Activated CD4-positive, alpha-beta T cell treated with anti-CD3 and anti-CD28 coated beads, Interleukin-2, amount 50 U/mL, for 24 hours (primary cell): ENCODE measurements at places on chromosomes 6 and 20.

GRCh38 chr20:52536841-52537400 lies 345.3 kb upstream of the ZFP64 start:
- no peak for DNase-seq

DNA sequence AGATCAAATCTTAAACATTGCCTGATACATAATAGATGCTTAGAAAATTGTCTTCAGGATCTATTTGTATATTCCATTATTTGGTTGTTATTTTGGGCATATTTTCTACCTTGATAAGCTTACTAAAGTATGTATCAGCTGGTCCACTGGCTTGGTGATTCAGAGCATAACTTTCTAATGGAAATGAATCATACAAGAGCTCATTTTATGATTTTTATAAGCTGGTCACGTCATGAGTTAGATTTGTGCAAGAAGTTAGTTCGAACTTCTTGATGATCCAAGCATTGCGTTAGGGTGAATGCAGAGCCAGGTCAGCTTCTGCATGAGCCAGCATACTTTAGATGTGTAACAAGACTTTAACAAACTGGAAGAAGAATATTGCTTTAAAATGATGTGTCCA lies 144.5 kb upstream of the FLRT3 start:
- DNase-seq: no peak

- no peak for DNase-seq
Measured at GRCh38 chr6:78867020-78867369, 356 bp upstream of the IRAK1BP1 start.

- DNase-seq: no peak
Measured at GRCh38 chr6:78607189-78607588, 260.2 kb upstream of the IRAK1BP1 start.

- no peak for DNase-seq
Measured at GRCh38 chr6:139343052-139343750, 31.2 kb downstream of the CITED2 start.

GRCh38 chr20:45253261-45253660 lies 1.1 kb downstream of the SLPI start:
- no peak for DNase-seq

- no peak for DNase-seq
Measured at GRCh38 chr6:39521958-39522357, 199.5 kb upstream of the KCNK16 start.

- DNase-seq: no peak
Measured at GRCh38 chr6:143187238-143187923, 126.7 kb downstream of the AIG1 start.

DNA sequence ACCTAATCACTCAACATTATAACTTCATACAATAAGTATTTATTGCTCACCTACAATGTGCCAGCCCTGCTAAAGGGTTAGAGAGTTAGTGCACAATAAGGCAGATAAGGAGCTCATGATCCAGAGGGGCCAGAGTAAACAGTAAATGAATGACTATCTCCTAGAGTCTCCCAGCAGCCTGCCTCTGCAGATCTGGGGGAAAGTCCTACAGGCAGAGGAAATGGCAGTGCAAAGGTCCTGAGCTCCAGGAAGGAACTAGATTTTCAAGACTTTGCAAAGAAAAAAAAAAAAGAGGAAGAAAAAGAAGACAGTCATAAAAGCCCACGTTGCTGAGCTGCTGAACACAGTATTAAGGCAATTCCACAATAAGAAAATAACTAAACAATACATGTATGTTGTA lies 160.1 kb downstream of the SIM1 start:
- no peak for DNase-seq
